NK-92 treated with Interleukin-12 subunit alpha and Interleukin-12 subunit beta, amount 100 ng/mL, for 24 hours (cell line): ENCODE measurements at places on chromosomes 16 and 17.

DNA sequence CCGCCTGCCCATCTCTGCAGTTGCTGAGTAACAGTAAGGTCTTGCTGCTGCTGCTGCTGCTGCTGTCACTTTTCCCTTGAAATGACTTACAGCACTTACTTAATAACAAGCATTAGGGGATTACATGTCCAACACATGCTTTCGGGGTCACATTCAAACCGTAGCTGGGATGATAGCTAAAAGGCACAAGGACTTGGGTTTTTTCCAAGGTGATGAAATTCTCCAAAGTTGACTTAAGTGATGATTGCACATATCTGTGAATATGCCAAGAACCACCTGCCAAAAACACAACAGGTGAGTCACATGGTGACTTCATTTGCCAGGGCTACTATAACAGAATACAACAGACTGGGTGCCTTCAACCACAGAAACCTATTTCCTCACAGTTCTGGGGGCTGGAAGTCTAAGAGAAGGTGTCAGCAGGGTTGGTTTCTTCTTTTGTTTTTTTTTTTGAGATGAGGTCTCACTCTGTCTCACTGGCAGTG is 121.9 kb upstream of the TNRC6C start:
- DNase-seq: peak; percentile 80

GRCh38 chr16:2836646-2837508 is 6.8 kb downstream of the ZG16B start:
- no peak for DNase-seq

- DNase-seq: no peak
Measured at GRCh38 chr17:79594271-79594670, 16.6 kb downstream of the RBFOX3 start.

DNA sequence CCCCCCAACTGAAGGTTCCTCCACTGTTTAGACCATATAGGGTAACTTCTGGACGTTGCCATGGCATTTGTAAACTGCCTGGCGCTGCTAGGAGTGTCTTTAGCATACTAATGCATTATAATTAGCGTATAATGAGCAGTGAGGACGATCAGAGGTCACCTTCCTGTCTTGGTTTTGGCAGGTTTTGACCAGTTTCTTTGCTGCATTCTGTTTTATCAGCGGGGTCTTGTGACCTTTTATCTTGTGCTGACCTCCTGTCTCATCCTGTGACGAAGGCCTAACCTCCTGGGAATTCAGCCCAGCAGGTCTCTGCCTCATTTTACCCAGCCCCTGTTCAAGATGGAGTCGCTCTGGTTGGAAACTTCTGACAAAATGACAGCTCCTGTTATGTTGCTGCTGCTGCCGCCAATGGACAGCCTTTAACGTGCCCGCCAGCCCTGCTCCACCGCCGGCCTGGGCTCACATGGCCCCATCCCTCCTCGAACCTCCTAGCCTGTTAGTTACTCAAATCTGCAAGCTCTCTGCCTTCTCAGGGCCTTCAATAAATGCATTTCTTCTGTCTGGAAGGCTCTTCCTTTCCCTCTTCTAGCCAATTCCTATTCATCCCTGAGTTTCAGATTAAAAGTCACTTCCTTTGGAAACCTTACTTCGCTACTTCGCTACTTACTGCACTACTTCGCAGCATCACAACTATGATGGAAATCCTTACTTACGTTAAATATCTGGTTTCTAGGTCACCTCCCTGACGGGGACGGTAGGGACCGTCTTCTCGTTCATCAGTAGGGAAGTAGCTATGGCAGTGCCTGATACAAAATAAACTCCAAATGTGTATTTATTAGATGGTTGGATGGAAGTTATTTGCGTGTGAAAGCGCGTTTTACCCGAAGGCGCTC is 640 bp upstream of the NAGLU start:
- DNase-seq: no peak

- no peak for DNase-seq
Measured at GRCh38 chr16:69796285-69797118, 34.4 kb downstream of the WWP2 start.

- DNase-seq: no peak
Measured at GRCh38 chr16:65786916-65787315, 579.6 kb upstream of the CDH5 start.

GRCh38 chr17:77506371-77506991 is 365.7 kb downstream of the SEC14L1 start:
- no peak for DNase-seq

DNA sequence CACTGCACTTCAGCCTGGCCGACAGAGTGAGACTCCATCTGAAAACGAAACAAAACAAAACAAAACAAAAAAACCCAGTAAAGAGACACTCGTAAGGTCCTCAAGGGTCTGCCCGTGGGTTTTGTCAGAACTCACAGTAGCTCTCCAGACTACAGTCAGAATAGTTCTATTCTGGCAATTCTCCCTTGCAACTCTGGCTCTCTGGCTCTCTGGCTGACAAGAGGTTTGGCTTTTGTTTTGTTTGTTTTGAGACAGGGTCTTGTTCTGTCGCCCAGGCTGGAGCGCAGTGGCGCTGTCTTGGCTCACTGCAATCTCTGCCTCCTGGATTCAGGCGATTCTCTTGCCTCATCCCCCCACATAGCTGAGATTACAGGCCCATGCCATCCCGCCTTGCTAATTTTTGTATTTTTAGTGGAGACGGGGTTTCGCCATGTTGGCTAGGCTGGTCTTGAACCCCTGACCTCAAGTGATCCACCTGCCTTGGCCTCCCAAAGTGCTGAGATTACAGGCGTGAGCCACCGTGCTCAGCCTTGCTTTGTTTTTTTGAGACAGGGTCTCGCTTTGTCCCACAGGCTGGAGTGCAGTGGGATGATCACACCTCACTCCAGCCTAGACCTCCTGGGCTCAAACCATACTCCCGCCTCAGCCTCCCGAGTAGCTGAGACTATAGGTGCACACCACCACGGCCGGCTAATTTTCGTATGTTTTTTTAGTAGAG is 20.5 kb upstream of the CHP2 start:
- DNase-seq: no peak

DNA sequence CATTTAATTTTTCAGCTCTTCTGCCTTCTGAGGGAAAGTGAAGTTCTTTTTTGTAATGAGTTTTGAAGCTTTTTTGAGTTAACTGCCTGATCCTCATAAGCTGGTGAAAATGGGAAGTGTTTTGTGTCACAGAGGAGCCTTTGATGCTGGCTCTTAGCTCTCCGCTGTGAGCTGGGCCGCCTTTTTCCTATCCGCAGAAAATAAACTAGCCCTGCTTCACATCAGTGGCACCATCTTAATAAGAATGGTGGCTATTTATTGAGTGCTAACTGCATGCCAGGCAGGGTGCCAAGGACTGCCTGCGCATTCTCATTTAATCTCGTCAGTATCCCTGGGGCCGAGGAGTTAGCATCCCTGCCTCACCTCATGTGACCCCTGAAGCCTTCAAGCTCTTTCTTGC is 309.0 kb downstream of the CPPED1 start:
- no peak for DNase-seq

DNA sequence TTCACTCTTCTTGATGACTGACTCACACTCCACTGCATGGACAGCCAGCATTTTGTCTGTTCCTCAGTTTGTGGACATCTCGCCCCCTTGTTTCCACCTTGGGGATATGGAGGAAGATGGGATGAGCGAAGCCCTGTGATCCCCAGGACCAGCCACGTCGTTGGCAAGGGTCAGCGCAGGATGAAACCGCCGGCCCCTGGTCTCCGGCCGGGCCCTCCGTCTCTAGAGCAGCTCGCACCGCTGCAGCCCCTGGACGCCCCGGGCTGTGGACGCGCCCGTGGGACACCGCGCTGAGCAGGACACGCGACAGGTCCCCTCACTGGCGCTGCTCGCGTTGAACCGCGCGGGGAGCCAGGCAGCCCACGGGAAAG is 604 bp upstream of the ZC3H18 start:
- DNase-seq: no peak

DNA sequence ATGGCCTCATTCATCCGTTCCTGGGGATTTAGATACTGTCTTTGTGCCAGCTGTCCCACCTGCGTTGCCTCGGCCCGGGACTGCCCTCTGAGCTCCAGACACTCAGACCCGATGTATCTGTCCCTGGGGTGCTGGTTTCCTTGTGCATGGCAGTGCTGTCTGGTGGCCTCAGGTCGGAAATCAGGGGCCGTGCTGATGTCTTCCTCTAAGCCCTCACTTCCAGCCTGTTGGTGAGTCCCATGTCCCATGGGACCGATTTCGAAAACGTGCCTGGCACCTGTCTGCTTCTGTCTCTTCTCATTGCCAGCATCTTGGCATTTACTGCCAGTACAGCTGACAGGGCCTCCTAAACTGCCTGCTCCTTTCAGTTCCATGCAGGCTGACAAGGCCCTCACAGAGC is 22.1 kb downstream of the NT5M start:
- DNase-seq: no peak

GRCh38 chr17:81427173-81428120 is 32.2 kb downstream of the BAHCC1 start:
- no peak for DNase-seq

DNA sequence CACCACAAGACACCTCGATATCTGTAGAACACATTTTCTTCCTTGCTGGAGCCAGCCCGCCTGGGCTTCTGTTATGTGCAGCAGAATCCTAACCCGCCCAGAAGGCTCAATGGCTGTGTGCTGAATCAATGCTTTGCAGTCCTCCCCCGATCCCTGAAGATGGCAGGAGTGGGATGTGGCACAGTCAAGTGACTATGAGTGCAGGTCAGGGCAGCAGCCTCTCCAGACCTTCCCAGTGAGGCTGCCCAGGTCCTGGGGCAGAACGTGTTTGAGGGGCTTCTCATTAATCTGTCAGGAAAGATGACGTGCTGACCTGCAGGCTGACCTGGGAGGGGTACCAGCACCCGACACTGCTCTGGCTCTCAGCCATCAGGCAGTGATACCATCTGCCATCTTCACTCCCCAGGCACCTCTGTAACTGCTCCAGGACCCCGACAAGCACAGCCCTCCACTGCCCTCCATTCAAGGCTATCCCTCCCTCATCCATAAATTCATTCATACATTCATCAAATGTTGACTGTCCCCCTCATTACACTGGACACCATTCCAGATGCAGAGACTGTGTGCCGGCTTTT is 35.2 kb downstream of the LRRC75A start:
- no peak for DNase-seq

- DNase-seq: no peak
Measured at GRCh38 chr16:61564716-61565115, 471.5 kb downstream of the CDH8 start.

- no peak for DNase-seq
Measured at GRCh38 chr17:40175928-40176753, 1.1 kb upstream of the RAPGEFL1 start.

GRCh38 chr17:71866095-71866494 is 254.7 kb upstream of the SOX9 start:
- DNase-seq: no peak

- DNase-seq: no peak
Measured at GRCh38 chr17:81517009-81517338, 4.4 kb upstream of the ACTG1 start.

DNA sequence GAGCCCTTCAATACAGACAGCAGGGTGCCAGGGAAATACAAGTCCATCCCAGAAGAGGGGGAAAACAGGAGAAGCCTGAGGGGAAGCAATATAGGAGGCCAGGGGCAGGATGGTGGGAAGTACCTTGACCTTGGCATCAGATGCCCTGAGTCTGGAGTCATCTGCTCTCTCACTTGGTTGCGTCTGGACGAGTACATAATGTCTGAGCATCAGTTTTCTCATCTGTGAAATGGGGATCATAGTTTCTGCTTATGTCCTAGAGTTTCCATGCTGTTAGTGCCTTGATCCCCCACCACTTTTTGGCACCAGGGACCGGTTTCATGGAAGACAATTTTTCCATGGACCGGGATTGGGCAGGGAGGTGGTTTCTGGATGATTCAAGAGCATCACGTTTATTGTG is 2.3 kb downstream of the STAT5A start:
- no peak for DNase-seq

GRCh38 chr17:31291820-31292219 is 5.2 kb downstream of the OMG start:
- DNase-seq: no peak

DNA sequence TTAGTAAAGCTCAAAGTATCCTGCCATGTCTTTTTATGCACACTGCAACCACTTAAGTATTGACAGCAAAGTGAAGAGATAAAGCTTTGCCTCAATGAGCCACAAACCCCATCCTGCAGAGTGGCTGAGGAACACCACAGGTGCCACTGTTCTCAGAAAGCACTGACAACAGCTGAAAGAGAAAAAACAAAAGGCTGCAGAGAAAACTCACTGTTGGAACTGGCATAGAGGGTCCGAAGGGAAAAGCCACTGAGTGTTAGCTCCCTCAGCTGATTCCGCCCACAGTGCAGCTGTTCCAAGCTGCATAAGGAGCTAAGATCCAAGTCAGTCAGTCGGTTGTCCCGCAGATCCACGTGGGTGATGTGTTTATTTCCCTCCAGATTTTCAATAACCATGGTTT is 48.3 kb downstream of the PHLPP2 start:
- DNase-seq: no peak

DNA sequence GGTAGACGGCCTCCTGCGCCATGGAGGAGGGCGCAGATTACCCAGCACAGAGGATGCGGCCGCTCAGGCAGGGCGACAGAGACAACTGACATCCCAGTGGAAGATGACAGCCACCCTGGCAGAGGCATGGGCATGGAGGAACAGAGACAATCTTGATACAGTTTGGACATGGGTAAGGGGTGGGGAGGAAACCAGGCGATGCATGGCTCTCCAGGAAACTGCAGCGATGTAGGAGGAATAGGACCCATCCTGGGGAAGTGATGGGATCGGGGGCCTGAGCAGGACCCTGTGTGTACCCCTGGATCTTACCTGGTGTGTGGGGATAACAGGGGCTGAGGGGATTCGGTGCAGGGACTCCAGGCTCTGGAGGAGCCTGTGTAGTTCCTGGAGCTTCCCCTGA is 4.6 kb downstream of the OSBPL7 start:
- DNase-seq: no peak

GRCh38 chr16:54375071-54375470 is 88.5 kb upstream of the IRX3 start:
- no peak for DNase-seq

DNA sequence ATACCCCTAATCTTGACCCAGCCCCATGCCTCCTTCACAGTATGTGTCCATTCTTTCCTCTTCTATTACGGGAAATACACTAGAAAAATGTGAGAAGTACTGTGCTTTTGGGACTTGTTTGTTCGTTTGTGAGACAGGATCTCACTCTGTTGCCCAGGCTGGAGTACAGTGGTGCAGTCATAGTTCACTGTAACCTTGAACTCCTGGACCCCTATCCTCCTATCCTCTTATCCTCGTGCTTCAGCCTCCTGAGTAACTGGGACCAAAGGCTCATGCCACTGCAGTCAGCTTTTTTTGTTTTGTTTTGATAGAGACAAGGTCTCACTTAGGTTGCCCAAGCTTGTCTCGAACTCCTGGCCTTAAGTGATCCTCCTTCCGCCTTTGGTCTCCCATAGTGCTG is 29.9 kb upstream of the RASL10B start:
- DNase-seq: no peak

- DNase-seq: no peak
Measured at GRCh38 chr17:82913304-82914043, 73.7 kb upstream of the ZNF750 start.

DNA sequence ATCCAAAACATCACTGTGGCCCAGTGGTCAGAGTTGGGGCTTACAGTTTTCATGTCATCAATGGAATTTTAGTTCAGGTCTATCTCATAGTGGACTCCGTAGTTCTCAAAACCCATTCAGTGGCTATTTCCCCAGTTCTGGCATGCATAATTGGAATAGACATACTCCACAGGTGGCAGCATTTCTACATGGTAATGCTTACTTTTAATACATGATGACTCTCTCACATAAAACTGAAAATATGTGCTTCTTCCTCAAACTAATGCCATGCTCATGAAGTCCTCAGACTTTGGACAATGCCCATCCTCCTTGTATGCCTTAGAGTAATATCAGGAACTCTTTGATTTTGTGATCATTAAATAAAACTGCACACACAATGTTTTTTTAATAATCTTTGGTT is 857.4 kb upstream of the GOT2 start:
- DNase-seq: no peak

GRCh38 chr17:4549781-4550533 is 5.2 kb downstream of the MYBBP1A start:
- no peak for DNase-seq
